A549 treated with Hydrocortisone at 1 μM for 4 hours (cell line): ENCODE measurements at places on chromosomes 6 and 20. TPM values are rescaled to one million over a fixed set of nuclear protein-coding genes. Genes with fewer than 3 reads are reported as not detected.

The KIF25 gene
- total RNA-seq, result 0.03 to 0.14 TPM (median 0.09 TPM) in 4 of 5 replicates, not detected in the other

The SIRPB2 gene
- not detected in 5 replicates for total RNA-seq

The TOX2 gene
- 10.6 to 14.3 TPM (median 14.2 TPM) in 5 replicates for total RNA-seq

The GMPR gene
- 4.3 to 6.5 TPM (median 5.6 TPM) in 5 replicates for total RNA-seq

The LCA5 gene
- total RNA-seq, result 0.31 to 0.82 TPM (median 0.74 TPM) in 5 replicates

The ETV7 gene
- total RNA-seq, result 0.09 to 0.24 TPM (median 0.15 TPM) in 3 of 5 replicates, not detected in the others

The CTCFL gene
- total RNA-seq, result 0.02 TPM in 1 of 5 replicates, not detected in the others

The ZNF165 gene
- total RNA-seq, result 0.74 to 1.1 TPM (median 0.86 TPM) in 5 replicates

The GRM4 gene
- total RNA-seq, result 0.09 to 0.21 TPM (median 0.13 TPM) in 5 replicates

The DYNLT2 gene
- total RNA-seq, result 0.46 to 0.69 TPM (median 0.61 TPM) in 5 replicates

The RAMACL gene
- total RNA-seq, result 0.08 to 0.16 TPM (median 0.10 TPM) in 5 replicates

The POPDC3 gene
- 21.9 to 23.9 TPM (median 23.1 TPM) in 5 replicates for total RNA-seq

The KCNQ5 gene
- total RNA-seq, result 1.1 to 1.9 TPM (median 1.5 TPM) in 5 replicates

The PRL gene
- total RNA-seq, result not detected in 5 replicates

The ULBP3 gene
- 2.5 to 4.9 TPM (median 3.4 TPM) in 5 replicates for total RNA-seq

The CFB gene
- 1.7 to 2.3 TPM (median 1.9 TPM) in 5 replicates for total RNA-seq

The HNF4A gene
- total RNA-seq, result 15.4 to 20.8 TPM (median 18.8 TPM) in 5 replicates

The NINL gene
- total RNA-seq, result 11.4 to 15.4 TPM (median 14.7 TPM) in 5 replicates

The HSPA1L gene
- 1.2 to 2.0 TPM (median 1.6 TPM) in 5 replicates for total RNA-seq
